IMR-90 (cell line): ENCODE measurements at places on chromosomes 11 and 22. TPM values are rescaled to one million over a fixed set of nuclear protein-coding genes. Genes with fewer than 3 reads are reported as not detected.

DNA sequence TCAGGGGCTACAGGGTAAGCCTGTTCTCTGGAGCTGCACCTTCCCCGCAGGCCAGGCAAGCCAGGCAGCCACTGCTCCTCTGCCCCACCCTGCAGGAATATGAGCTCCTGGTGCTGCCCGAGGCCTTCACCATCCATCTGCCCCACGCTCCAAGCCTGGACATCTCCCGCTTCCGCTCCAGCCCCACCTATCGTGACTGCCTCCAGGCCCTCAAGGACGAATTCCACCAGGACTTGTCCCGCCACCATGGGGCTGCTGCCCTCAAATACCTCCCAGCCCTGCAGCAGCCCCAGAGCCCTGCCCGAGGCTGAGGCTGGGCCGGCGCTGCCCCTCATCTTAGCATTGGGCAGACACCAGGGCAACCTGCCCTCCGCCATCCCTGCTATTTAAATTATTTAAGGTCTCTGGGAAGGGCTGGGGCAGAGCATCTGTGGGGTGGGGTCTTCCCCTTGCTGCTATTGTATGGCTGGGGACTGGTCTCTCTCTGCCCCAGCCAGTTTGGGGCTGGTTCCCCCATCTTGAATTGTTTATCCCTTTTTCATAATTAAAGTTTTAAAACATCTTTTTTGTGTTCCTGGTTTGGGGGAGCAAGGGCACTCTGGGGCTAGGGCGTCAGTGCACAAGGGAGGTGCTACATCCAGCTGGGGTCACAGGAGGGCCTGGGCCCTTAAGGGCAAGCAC, 6.2 kb downstream of the LARGE2 start:
- DNase-seq, result no peak

GRCh38 chr22:45768490-45768889, 96.9 kb downstream of the ATXN10 start:
- no peak for DNase-seq

Gene RFPL2
- polyA plus RNA-seq, result not detected in 2 replicates

Gene SMIM35
- polyA plus RNA-seq, result not detected in 2 replicates

DNA sequence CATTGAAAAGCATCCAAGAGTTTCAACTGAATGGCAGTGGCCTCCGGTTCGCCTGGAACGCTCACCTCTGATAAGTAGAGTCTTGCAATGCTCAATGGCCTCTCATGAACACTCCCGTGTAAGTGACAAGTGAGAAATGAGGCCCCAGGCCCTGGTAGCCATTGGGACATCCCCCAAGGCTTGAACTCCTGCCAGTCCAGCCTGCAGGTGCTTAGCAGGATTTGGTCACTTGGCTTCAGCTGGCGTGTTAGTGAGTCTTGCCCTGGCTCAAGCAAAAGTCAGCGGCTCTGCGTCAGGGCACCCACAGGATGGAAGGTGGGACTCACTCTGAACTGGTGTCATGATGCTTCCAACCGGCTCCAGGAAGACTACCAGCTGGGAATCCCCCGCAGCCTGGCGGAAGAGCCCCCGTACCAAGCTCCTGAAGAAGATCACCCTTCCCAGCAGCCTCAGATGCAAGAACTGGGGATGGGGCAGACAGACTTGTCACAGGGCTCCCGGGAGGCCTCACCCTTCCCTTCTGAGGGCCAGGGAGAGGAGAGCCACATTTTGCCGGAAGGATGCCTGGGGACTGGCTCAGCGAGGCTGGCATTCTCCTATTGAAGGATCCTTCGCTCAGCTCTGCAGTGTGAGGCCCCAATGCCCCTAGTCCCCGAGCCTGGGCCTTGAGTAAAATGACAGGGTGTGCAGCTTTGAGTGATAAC, 19.3 kb downstream of the MB start:
- DNase-seq, result no peak

DNA sequence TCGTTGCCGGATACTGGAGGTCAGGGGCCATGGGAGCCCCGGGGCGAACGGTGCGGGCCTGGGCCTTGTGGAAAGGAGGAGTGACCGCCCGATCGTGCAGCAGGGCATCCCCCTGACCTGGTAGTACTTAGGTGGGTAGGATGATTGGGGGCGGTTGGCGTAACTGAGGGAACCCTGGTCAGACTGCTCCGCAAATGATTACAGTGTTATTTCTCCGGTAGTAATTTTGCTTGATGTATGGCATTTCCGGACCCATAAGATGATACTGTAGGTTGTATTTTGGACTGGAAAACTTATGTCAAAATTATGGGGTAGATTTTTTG, 762 bp downstream of the MTMR3 start:
- peak; percentile 8 for DNase-seq

- no peak for DNase-seq
Observed at GRCh38 chr11:66593303-66593635, 284 bp downstream of the CCS start.

- no peak for DNase-seq
Observed at GRCh38 chr11:26186389-26186788, 145.5 kb upstream of the ANO3 start.

Gene MS4A6A
- not detected in 2 replicates for polyA plus RNA-seq

- peak; percentile 23 for DNase-seq
Observed at GRCh38 chr11:47241841-47242301, 6.7 kb downstream of the ACP2 start.

GRCh38 chr11:124519850-124520549, 23.5 kb downstream of the OR8B12 start:
- DNase-seq, result no peak
